ENCODE measurements at places on chromosomes 12 and 14.

GRCh38 chr12:57630891-57631433 is 2.0 kb downstream of the B4GALNT1 start:
- DNase-seq, result no peak

DNA sequence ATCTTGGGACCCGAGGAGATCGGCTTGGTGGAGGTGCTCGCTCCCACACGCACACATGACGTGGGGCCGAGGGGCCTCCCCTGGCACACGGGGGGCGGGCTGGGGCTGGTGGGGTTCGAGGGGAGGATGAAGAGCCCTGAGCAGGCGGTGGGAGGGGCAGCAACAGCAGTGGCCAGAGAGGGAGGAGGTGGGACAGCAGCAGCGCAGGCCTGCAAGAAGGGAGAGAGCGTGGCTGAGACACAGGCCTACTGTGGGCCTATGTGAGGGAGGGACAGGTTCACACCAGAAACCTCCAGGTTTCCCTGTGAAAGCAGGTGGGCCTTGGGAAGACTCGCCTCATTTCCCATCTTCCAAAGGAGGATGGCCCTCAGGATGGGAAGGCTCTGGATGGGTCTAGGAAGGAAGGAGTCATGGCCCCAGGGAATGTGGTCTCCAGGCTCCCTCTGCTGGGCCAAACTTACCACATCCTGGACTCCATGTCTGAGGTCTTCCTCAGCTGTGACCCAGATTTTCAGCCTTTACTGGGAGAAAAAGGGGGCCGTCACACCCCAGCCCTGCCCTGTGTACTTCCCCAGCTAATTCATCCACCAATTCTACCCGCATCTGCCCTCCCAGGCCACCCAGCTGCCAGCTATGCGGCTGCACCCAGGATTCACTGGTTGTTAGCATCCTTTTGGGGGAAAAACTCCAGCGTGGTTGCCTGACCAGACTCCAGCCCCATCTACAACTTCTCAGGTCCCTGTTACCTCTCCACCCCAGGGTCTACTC is 2.8 kb downstream of the PIANP start:
- DNase-seq, result no peak

- DNase-seq, result no peak
These were observed 20.7 kb upstream of the NEK9 start for GRCh38 chr14:75147423-75148071.

GRCh38 chr12:2114071-2114470 is 61.3 kb downstream of the CACNA1C start:
- no peak for DNase-seq

- DNase-seq, result no peak
These were observed 9.0 kb upstream of the BDKRB1 start for GRCh38 chr14:96247031-96247430.

DNA sequence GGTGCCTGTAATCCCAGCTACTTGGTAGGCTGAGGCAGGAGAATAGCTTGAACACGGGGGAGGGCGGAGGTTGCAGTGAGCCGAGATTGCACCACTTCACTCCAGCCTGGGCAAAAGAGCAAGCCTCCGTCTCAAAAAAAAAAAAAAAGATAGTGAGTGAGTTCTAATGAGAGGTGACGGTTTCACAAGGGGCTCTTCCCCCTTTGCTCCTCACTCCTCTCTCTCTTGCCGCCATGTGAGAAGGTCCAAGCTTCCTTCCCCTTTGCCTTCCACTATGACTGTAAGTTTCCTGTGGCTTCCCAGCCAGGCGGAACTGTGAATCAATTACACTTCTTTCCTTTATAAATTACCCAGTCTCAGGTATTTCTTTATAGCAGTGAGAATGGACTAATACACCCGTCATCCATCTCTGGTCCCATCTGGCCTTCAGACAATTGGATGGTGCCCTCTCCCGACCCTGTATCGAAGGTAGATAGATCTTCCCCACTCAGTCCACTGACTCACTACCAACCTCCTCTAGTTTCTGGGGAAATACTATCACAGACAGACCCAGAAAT is 27.0 kb upstream of the RCOR1 start:
- no peak for DNase-seq

Data from stimulated activated CD4-positive, alpha-beta T cell treated with anti-CD3 and anti-CD28 coated beads, Interleukin-2, amount 100 ng/mL, for 48 hours (primary cell).